ENCODE measurements at places on chromosomes 5 and 9.

DNA sequence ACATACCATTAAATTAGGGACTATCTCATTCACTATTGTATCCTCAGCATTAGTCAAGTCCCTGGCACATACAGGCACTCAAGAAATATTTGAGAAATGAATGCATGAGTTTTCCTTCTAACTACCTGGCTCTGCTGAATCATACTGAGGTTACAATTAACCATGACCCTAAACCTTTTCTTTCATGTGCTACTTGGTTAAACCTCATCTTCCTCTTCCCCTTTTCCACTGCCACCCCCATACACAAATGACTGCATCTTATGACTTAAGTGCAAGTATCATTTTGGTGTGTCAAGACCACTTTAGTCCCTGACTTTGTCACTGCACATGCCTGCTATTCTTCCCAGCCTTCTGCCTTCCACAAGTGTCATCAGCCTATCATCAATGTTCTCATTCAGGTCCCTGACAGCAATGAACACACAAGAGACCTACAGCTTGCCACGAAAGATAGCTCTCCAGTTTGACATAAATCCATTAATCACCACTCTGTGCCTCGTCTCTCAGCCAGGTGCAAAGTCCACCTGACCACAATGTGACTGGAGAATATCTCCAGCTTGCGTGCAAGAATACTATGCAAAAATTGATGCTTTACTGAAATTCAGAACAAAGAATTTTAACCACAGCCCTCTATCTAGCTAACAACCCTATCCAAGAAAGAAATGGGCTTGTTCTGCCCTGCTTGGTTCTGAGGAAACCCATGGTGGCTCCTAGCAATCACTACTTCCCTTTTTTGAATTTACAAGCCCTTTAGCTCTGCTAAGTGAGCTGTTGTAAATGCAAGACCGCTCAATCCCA is 74.5 kb downstream of the MAPKAP1 start:
- DNase-seq = no peak

DNA sequence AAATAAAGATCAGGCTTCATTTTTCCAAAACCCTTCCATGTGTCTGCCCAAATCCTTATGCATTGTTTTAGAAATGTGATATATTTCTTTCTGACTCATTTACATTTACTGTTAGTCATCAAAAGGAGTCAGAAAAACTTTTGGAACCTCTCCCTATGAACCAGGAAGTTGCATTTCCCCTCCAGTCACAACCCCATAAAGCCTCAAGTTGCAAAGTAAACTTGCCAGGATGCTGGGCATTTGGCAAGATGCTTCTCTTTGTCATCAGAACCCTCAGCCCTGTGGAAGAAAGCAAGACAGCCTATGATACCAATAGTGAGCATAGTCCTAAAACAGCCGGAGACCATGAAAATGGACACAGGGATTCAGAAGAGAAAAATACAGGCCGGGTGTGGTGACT is 84.2 kb downstream of the MUSK start:
- no peak for DNase-seq

GRCh38 chr5:177447066-177447610 is 524 bp downstream of the PRR7 start:
- DNase-seq = peak; percentile 52

DNA sequence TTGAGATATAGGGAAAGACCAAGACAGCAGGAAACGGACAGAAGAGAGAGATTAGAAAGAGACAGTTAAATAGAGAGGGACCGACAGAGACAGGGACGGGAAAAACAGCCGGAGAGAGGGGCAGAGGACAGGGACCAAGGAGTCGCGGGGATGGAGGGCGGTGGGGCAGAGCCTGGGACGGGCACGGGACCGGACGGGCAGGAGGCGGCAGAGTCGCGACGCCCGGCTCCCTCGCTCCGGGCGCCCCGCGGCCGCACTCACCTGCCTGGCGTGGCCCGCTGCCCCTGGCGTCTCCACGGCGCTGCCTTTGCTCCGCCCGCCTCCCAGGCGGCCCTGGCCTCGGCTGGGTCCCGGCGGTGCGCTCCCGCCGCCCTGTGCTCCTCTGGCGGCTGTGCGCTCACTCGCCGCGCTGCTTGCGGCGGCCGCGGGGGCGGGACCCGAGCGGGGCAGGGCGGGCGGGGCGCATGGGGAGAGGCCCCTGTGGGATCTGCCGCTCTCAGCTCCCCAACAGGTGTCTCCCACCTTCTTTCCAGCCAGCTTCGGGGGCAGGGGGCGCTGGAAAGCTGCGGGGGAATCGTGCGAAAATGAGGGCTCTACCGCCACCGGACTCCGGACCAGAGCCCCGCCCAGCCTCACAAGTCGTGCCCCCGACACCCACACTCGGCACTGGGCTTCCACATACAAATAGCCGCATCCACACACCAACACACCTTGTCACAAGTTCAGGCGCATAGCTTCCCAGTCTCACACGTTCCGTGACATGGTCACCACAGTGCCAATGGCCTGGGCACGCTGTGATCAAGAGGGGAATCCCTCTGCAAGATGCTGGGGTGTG is at the start of gene ARID3C:
ARID3C (minus strand) TSS at position 411 of the 835 bp plus-strand sequence. CDS start 1,052 bp downstream, outside the sequence.
- peak; percentile 40 for DNase-seq

DNA sequence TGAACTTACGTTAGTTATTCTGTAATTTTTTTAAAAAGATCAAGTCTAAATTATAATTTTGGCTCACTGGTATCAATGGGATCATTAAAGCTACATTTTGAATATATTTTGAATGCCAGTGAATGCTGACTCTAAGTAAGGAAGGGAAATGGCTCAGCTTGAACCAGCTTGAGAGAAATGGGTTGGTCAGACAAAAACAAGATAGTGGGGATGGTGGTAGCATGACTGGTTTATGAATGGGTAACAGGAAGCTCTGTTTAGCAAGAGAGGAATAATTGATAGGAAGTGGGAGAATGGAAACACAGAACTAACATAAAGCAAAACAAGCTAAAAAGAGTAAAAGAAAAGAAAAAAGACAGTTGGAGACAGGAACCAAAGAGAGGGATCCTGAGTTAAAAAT is 220.2 kb downstream of the ADAMTS6 start:
- no peak for DNase-seq

DNA sequence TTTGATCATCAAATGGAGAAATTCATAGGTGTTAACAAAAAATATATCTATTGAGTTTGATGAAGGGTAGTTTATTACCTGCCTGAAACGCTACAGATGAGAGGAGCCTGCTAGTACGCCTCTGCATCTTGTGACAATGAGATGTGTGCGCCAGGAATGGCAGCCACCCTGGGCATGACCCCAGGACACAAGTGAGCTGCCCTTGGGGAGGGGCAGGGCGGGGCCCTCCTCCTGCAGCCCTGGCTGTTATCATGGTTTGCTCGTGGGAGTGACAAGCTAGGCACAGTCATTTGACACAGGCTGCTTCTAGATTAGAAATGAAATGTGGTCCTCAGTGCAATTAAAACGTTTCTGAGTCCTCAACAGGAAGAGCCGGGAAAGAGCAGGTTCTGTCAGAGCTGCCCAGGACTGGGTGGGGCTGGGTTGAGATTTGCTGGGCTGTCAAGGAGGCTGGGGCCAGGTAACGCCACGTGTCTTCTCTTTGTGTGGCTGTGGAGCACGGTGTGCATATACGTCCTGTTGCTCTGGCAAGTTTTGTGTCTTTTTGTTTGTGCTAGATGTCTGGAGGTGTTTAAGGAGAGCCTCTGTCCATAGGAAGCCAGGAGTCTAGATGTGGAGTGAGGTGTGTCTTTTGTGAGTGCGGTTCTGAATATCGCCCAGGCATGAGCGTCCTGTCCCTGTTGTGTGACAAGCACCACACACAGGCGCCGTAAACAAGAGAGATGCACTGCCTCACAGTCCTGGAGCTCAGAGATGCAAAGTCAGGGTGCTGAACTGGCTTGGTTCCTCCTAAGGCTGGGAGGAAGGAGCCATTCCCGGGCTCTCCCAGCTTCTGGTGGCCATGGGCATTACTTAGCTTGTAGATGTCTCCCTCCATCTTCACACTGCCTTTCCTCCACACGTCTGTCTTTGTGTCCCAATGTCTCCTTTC is 129.0 kb upstream of the IRX4 start:
- DNase-seq = no peak

GRCh38 chr5:120162321-120162720 is 301.8 kb upstream of the PRR16 start:
- no peak for DNase-seq

- DNase-seq = no peak
Observed at GRCh38 chr9:109113892-109114609, 5.7 kb downstream of the TMEM245 start.

Data from NCI-H1092 (cell line).